ENCODE measurements at places on chromosomes 2 and 18. TPM values are rescaled to one million over a fixed set of nuclear protein-coding genes. Genes with fewer than 3 reads are reported as not detected.

C2orf66 gene
- 1.1 TPM for total RNA-seq

DSG1 gene
- total RNA-seq, result not detected

DOK1 gene
- 12.9 TPM for total RNA-seq

MC4R gene
- not detected for total RNA-seq

MATN3 gene
- total RNA-seq, result 3.6 TPM

TOGARAM2 gene
- total RNA-seq, result not detected

CCDC148 gene
- 1.2 TPM for total RNA-seq

IL1F10 gene
- not detected for total RNA-seq

RASGRP3 gene
- total RNA-seq, result 90.3 TPM

GPR55 gene
- total RNA-seq, result not detected

STAT4 gene
- 0.44 TPM for total RNA-seq

ADGRF3 gene
- total RNA-seq, result 0.58 TPM

XDH gene
- 0.05 TPM for total RNA-seq

CD8A gene
- not detected for total RNA-seq

PJVK gene
- 0.15 TPM for total RNA-seq

PRSS56 gene
- not detected for total RNA-seq

GATA6 gene
- total RNA-seq, result 18.1 TPM

RBKS gene
- total RNA-seq, result 1.6 TPM

KCNK3 gene
- 0.53 TPM for total RNA-seq

CDH2 gene
- 104 TPM for total RNA-seq

APCDD1 gene
- total RNA-seq, result 0.12 TPM

ADI1 gene
- 48.5 TPM for total RNA-seq

MOGAT1 gene
- not detected for total RNA-seq

LBH gene
- 23.0 TPM for total RNA-seq

CLEC4F gene
- 0.18 TPM for total RNA-seq

FEV gene
- total RNA-seq, result not detected

EMILIN1 gene
- 7.3 TPM for total RNA-seq

RTP5 gene
- not detected for total RNA-seq

AKAIN1 gene
- total RNA-seq, result not detected

POTEI gene
- 0.06 TPM for total RNA-seq

UGT1A4 gene
- 0.12 TPM for total RNA-seq

SPP2 gene
- not detected for total RNA-seq

IL36RN gene
- total RNA-seq, result not detected

IGFBP5 gene
- 23.4 TPM for total RNA-seq

KLF11 gene
- total RNA-seq, result 6.6 TPM

ACTR2 gene
- 161 TPM for total RNA-seq

HRH4 gene
- not detected for total RNA-seq

AQP12B gene
- not detected for total RNA-seq

CFC1 gene
- total RNA-seq, result not detected

FTCDNL1 gene
- not detected for total RNA-seq

GALNT3 gene
- 3.2 TPM for total RNA-seq

RSAD2 gene
- total RNA-seq, result 0.44 TPM

ANKRD36 gene
- total RNA-seq, result 21.2 TPM

CEP76 gene
- 5.7 TPM for total RNA-seq
